ENCODE measurements at places on chromosomes 13 and 19. TPM values are rescaled to one million over a fixed set of nuclear protein-coding genes. Genes with fewer than 3 reads are reported as not detected.

The PGLYRP1 gene
- not detected for total RNA-seq

The TMEM221 gene
- not detected for total RNA-seq

The ZNF534 gene
- total RNA-seq = under 0.01 TPM

The LHFPL6 gene
- total RNA-seq = 59.2 TPM

The RAP2A gene
- 27.6 TPM for total RNA-seq

The HRC gene
- total RNA-seq = not detected

The SH2D3A gene
- not detected for total RNA-seq

The IFNL1 gene
- total RNA-seq = not detected

The BRME1 gene
- total RNA-seq = 0.78 TPM

The RNF113B gene
- not detected for total RNA-seq

The ZNF175 gene
- total RNA-seq = 4.1 TPM

The GFY gene
- not detected for total RNA-seq

The GPC5 gene
- total RNA-seq = not detected

The SIGLEC12 gene
- total RNA-seq = not detected
